ENCODE measurements at places on chromosomes 1 and 21.

DNA sequence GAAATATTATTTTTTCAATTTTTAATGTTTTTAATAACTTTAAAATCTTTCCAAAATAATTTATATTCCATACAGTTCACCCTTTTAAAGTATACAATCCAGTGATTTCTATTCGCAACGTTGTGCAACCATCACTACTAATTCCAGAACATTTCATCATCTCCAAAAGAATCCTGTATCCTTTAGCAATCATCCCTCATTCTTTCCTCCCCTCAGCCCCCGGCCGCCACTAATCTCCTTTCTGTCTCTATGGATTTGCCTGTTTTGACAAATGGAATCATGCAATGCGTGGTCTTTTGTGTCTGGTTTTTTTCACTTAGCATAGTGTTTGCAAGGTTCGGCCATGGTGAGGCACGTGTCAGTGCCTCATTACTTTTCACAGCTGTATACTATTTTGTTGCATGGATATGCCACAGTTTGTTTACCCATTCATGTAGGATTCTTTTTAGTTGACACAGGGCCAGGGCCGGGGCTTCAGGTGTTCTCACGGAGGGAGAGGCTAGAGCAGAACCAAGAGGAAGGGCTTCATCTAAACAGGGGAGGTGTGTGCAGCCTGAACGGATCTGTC is 40.6 kb upstream of the ZBTB40 start:
- H3K27ac ChIP-seq: no peak overlapping the region
- H3K4me3 ChIP-seq: no peak overlapping the region
- no peaks in the 10 kb centered on the region for H3K36me3 ChIP-seq
- no peaks in the 10 kb centered on the region for H3K4me1 ChIP-seq
- no peak for DNase-seq
- H3K27me3 ChIP-seq: peaks cover 27% of the 10 kb centered on the region

DNA sequence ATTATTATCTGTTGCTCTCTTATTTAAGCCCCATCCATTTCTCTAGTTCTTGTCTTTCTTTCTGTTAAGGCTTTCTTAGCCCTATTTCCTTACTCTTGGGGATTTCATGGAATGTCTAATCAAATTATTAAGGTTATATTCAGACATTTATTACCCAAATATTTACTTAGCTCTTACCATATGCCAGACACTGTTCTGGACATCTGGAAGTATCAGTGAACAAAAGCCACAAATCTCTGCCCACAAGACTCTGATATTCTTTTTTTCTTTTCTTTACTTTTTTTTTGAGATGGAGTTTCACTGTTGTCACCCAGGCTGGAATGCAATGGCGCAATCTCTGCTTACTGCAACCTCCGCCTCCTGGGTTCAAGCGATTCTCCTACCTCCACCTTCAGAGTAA is 74.3 kb upstream of the NBL1 start:
- no peaks in the 10 kb centered on the region for H3K36me3 ChIP-seq
- no peak overlapping the region for H3K4me3 ChIP-seq
- H3K4me1 ChIP-seq: no peaks in the 10 kb centered on the region
- no peaks in the 10 kb centered on the region for H3K27me3 ChIP-seq
- DNase-seq: no peak

GRCh38 chr1:35261412-35262120 is 6.9 kb upstream of the ZMYM4 start:
- no peak for DNase-seq
- peaks cover 15% of the 10 kb centered on the region for H3K4me1 ChIP-seq
- H3K36me3 ChIP-seq: no peaks in the 10 kb centered on the region
- H3K27me3 ChIP-seq: no peaks in the 10 kb centered on the region
- no peak overlapping the region for H3K4me3 ChIP-seq
- H3K27ac ChIP-seq: no peak overlapping the region

GRCh38 chr1:87989346-87989745 is 660.7 kb downstream of the LMO4 start:
- H3K4me3 ChIP-seq: no peak overlapping the region
- H3K27ac ChIP-seq: no peak overlapping the region
- DNase-seq: no peak
- no peaks in the 10 kb centered on the region for H3K27me3 ChIP-seq

DNA sequence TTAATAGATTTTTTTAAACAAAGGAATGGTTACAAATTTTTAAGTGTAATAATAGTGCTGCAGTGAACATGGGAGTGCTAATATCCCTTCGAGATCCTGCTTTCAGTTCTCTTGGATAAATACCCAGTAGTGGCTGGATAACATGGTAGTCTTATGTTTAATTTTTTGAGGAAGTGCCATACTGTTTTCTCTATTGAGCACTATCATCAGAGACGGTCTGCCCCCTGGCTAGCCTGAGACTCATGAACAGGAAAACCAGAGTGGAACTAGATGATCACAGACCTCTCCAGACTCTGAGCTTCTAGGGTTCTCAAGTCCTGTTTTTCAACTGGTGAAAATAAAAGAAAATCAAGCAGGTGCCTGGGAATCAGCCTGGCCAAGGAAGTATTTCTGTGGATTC is 97.3 kb upstream of the MARK1 start:
- no peak overlapping the region for H3K27ac ChIP-seq
- H3K4me3 ChIP-seq: no peak overlapping the region
- H3K27me3 ChIP-seq: no peaks in the 10 kb centered on the region
- H3K36me3 ChIP-seq: no peaks in the 10 kb centered on the region
- DNase-seq: no peak

DNA sequence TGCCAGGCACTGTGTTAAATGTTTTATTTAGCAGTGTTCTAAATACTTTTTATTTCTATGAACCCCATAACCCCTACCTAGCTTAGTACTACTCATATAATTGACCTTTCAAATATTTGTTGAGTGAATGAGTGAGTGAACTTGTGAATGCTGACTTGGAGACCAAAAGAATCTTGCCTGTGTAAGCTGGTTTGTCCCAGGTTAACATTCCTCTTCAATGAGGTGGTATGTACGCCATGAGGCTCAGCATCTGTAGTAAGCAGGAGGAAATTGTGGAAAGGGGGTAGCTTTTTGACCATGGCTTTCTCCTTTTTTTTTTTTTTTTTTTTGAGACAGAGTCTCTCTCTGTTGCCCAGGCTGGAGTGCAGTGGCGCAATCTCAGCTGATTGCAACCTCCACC is 14.6 kb downstream of the MED18 start:
- H3K27ac ChIP-seq: no peak overlapping the region
- H3K4me1 ChIP-seq: no peaks in the 10 kb centered on the region
- H3K27me3 ChIP-seq: no peaks in the 10 kb centered on the region
- DNase-seq: no peak

DNA sequence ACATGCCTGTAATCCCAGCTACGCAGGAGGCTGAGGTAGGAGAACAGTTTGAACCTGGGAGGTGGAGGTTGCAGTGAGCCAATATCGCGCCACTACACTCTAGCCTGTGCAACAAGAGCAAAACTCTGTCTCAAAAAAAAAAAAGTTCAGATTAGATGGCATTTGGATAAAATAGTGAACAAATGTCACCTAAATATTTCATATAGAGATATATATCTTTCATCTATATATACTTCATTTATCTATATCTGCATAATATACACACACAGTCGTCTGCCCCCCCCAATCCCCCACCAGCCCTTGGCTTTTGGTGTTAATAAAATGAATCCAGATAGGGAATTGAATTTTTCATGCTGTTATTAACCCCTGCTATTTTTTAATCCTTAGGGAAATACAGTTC is 5.0 kb downstream of the PPP1R15B start:
- peak overlapping the region; percentile 100 for H3K27ac ChIP-seq
- peaks cover 56% of the 10 kb centered on the region for H3K36me3 ChIP-seq
- no peak for DNase-seq

DNA sequence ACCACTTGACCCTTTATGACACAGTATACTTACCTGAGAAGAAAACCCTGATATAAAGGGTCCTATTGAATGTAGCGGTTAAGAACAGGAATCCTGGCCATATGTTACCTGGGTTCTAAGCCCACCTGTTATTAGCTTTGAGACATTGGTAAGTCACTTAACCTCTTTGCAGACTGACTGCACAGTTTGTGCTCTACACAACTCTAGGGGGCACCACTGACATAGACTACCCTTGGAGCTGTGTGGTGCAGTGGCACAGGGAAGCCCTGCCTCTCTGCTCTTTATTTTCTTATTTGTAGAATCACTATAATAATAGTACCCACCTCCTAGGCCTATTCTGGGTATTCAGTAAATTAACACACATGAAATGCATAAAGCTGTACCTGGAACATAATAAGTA is 165.6 kb downstream of the C1orf94 start:
- H3K4me1 ChIP-seq: no peaks in the 10 kb centered on the region
- H3K36me3 ChIP-seq: no peaks in the 10 kb centered on the region
- no peak for DNase-seq
- H3K27me3 ChIP-seq: peaks cover 8% of the 10 kb centered on the region
- no peak overlapping the region for H3K4me3 ChIP-seq

DNA sequence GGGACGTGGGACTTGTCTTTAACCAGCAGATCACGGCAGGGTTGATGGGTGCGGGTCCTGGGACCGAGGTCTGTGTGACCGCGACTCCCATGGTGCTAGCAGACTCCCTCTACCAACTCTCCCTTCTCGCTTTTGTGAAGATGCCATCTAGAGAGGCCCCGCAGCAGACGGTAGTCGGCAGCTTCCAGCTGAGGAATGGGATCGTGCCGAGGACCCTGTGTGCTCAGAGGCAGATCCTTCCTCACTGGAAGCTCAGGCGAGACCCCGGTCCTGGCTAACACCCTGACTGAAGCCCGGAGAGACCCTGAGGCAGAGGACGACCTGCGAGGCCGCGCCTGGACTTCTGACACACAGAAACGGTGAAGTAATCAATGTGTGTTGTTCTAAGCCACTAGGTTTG is 12.5 kb upstream of the SPATC1L start:
- no peak for DNase-seq
- no peak overlapping the region for H3K27ac ChIP-seq
- H3K36me3 ChIP-seq: peaks cover 34% of the 10 kb centered on the region

DNA sequence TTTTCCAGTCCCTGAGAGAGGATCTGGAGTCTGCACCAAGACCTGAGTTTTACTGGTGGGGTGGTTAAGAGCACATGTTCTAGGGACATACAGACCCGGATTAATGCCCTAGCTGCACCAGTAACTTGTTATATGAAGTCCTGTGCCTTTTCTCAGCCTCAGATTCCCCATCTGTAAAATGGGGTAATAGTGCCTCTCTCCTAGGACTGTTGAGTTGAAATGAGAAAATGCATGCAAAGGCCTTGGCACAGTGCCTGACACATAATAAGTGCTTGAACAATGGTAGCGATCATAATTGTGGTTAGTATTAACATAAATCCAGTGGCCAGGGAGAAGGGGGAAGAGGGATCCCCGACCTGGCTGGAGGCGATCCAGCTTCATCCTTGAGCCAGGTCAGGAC is 12.3 kb downstream of the AHDC1 start:
- H3K36me3 ChIP-seq: peaks cover 53% of the 10 kb centered on the region
- H3K27ac ChIP-seq: no peak overlapping the region
- peaks cover 43% of the 10 kb centered on the region for H3K4me1 ChIP-seq
- H3K4me3 ChIP-seq: no peak overlapping the region

DNA sequence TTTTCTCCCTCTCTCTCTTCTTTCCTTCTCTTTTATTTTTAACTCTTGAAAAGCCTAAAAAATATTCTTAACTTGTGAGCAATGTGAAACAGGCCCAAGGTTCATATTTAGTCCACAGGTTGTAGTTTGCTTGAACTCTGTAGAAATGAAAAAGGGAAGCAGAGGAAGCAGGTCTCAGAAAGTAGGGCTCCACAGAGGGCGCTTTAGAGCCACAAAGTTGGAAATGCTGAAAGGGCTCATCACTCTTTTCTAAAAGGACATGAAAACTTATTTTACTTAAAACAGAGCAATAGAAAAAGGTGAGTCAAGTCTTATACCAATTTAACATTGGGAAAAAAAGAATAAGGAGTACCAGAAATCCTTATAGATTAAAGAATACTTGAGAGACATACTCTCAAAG is 247.0 kb downstream of the USP25 start:
- H3K4me1 ChIP-seq: no peaks in the 10 kb centered on the region
- DNase-seq: no peak
- no peak overlapping the region for H3K27ac ChIP-seq

DNA sequence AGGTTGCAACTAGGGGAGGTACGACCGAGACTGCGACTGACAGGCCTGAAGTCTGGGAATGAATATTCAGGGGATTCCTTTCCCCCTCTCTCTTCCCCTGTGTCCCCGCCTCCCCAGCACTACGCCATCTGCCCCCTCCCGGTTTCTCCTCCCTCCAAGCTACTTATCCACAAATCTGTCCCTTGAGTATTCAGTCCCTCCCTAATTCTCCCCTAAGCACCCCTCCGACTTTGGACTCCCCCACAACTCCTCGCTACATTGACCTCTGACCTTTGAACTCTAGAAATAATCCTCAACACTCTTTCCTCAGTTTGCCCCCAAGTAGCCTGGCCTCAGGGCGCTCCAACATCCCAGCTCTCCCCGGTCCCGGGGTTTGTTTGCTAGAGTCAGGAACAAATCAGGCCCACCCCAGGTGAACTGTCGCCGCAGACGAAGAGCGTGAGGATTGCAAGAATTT is 393 bp downstream of the LYSMD1 start:
- no peaks in the 10 kb centered on the region for H3K27me3 ChIP-seq
- H3K36me3 ChIP-seq: peaks cover 10% of the 10 kb centered on the region
- H3K27ac ChIP-seq: no peak overlapping the region
- H3K4me1 ChIP-seq: peaks cover 2% of the 10 kb centered on the region
- no peak for DNase-seq

DNA sequence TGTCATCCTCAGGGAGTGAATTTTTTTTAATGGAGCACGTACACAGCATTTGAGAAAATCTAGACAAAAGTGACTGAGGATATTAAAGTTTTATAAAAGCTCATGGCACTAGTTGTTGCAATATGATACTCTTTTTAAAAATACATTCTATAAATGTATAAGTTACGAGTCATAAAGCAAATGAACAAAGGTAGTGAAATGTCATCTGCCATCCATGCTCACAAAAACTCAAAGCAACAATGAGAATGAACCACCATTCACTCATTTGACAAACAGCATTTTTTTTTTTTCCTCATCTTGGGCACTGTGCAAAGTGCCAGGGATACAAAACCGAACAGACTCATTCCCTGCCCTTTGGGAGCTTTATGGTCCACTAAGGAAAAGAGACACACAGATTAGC is 38.7 kb downstream of the GPR137B start:
- no peaks in the 10 kb centered on the region for H3K27me3 ChIP-seq
- no peak overlapping the region for H3K4me3 ChIP-seq
- peaks cover 2% of the 10 kb centered on the region for H3K36me3 ChIP-seq
- no peak overlapping the region for H3K27ac ChIP-seq

GRCh38 chr21:45821315-45821962 is 160.1 kb upstream of the COL6A1 start:
- no peak for DNase-seq
- no peak overlapping the region for H3K27ac ChIP-seq

GRCh38 chr1:7420098-7420445 is 351.0 kb upstream of the VAMP3 start:
- H3K4me3 ChIP-seq: no peak overlapping the region
- H3K27ac ChIP-seq: no peak overlapping the region

- H3K4me3 ChIP-seq: no peak overlapping the region
- no peak overlapping the region for H3K27ac ChIP-seq
- DNase-seq: no peak
- no peaks in the 10 kb centered on the region for H3K27me3 ChIP-seq
- no peaks in the 10 kb centered on the region for H3K4me1 ChIP-seq
Measured at GRCh38 chr1:235888119-235888643, 21.5 kb upstream of the LYST start.

All from common myeloid progenitor, CD34-positive (primary cell).